Stimulated activated CD8-positive, alpha-beta memory T cell treated with anti-CD3 and anti-CD28 coated beads, Interleukin-7, amount 100 ng/mL, for 1 hour (primary cell): ENCODE measurements at places on chromosomes 1 and 21.

- DNase-seq = no peak
Measured at GRCh38 chr1:18903291-18903756, 969 bp upstream of the ALDH4A1 start.

GRCh38 chr21:36135391-36136102 lies 668 bp downstream of the CBR3 start:
- DNase-seq = no peak

DNA sequence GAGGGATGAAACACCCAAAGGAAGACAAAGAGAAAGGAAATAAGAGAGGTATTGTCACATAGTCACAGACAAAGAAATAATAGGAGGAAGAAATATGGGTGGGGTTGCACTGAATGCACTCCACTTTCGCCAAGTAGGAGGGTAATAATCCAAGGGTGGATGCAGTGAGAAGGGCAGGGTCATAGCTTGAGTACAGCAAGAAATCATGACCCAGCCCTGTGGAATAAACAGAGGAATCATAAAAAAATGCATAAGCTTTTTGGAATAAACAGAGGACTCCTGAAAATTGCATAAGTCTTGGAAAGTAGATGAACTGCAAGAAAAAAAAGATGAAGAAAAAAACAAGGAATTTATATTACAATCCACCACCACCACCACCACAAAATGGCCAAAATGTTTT lies 53.1 kb upstream of the CD55 start:
- no peak for DNase-seq

DNA sequence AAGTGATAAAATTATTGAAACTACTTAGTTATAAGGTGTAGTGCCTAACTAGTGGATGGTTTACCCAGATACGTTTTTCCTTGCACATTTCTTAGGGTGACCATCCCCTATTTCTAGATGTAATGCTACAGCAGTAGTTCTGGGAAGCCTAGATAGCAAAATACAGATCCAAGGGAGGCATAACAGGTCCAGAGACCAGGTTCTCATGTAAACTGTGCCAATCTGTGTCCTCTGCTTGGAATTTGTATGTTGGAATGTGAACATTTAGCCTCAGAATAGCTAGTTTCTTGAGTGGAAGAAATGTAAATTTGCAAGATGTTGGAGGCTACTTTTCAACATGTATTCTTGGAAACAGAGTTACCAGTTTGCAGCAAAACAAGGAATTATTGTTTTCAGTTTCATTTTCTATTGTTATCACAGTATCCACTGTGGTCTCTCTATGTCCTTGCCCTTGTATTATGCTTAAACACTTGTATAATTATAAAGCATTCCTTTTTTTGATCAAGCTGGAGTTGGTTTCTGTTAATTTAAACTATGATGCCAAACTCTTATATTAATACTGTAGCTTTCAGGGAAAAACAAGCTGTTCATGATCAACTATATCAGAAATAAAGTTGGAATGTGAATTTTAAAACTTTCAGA lies 102.0 kb upstream of the BRINP3 start:
- no peak for DNase-seq

GRCh38 chr1:107835151-107835670 lies 129.8 kb downstream of the VAV3 start:
- DNase-seq = no peak

- DNase-seq = no peak
Measured at GRCh38 chr1:48693674-48694320, 82.9 kb downstream of the BEND5 start.
